ENCODE measurements at places on chromosomes 2 and 18.

DNA sequence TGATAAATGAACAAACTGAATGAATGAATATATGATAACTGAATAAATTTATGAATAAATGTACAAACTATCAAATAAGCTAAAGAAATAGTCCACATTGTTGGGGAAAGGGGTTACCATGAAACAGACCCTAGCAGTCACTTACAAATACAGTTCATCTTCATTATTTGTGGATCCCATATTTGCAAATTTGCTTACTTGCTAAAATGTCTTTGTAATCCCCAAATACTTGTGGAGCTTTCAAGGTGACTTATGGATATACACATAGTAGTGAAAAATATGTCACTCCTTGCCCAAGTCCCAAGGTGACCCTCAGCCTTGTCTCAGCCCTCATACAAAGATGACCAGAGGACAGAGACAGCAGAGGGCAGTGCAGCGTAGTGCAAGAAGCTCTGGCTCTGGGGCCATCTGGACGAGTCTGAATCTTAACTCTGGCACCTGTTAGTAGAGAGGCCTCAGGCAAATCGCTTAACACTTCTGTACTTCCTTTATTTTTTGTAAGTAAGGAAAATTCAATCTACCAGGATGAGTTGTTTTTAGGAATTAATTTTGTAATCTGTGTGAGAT is 3.1 kb downstream of the PAIP2B start:
- no peak for DNase-seq

DNA sequence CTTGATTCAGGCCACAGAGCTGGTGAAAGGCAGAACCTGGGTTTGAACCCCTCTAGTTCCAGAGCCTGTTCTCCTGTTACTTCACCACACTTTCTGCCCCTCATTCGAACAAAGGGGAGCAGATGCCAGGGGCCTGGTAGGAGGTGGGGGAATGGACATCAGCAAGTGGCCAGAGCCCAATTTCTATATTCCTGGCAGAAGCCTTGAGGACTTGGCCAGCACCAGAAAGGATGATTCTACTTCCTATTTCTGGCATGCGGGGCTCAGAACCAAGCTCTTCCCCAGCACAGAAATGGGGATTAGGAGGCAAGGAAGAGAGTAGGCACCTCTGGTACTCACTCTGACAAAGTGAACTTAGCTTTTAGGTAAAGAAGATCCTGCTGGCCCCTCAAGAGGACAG is 49.3 kb downstream of the ADD2 start:
- DNase-seq: no peak

DNA sequence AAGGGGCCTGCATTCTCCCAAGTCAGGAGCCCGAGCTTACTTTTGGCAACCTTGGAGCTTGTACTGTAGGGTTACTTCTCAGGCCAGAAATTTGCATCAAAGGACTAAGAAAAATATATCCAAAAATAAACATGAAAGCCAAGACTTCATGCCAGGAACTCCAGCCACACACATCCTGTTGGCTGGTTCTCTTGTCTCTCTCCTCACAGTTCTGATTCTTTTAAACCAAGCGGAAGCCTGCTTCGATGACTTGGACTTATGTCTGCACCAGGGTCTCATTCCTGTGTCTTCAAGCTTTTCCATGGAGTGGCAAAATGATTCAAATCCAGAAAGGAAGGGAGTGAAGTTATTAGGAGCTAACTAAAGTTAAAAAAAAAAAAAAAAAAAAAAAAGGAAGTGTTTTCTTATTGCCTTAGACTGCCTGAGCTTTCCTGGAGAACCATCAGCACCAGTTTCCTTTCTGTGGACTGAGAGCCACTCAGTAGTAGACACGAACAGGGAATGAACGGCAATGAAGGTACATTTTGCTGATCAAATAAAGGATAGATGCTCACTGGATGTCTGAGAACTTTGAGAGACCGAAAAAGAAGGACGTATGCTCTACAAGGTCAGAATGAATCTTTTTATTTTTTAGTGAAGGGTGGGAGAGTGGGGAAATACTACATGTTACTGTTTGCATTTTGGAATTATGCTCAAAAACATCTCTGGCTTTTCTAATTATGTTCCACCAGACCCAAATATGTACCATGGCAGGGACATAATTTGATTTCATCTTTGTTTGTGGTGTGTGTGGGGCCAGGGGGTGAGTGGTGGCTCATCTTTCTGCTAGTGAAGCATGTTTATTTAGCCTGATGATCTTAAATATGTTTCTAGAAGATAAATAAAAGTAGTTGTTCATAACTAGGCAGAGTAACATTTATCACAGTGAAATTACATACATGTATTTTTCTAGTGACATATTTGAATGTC is 86.0 kb downstream of the RAPGEF4 start:
- DNase-seq: no peak

GRCh38 chr18:76823587-76824011 is 1.2 kb downstream of the ZNF236 start:
- no peak for DNase-seq

DNA sequence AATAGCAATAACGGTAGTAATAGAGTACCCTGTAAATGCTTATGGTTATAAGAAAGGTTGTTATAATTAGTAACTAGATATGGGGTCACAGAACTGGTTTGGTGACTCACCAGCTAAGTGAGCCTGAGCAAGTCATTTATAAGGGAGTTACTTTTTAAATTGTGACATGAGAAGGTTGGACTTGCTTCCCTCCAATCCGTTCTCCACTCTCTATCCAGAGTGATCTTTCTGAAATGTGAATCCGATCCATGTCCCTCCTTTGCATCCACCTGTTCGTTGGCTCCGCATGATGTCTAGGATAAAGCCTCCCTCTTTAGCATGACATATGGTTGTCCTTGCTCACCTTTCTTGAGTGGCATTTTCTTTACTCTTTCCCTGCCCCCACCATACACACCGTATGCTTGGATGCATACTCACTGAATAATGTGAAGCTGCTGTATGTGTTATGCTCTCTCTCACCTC is 83.1 kb downstream of the CDC42EP3 start:
- no peak for DNase-seq

DNA sequence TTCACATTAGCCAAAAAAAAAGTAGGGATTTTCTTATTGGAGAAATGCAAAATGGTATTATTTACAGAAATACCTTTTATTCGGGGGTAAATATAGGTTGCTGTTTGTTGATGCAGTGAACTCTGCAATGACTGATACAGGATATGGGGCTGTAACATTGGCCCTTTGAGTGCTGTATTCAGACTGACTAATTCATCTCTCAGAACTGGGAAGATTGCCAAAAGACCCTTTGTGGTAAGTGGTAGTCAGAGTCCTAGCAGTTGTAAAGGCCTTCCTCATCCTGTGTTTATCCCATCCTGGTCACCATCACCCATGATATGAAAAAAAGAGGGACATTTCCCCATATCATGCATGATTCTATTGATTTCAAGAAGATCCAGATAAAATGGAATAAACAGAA is 14.0 kb upstream of the DCC start:
- DNase-seq: no peak

DNA sequence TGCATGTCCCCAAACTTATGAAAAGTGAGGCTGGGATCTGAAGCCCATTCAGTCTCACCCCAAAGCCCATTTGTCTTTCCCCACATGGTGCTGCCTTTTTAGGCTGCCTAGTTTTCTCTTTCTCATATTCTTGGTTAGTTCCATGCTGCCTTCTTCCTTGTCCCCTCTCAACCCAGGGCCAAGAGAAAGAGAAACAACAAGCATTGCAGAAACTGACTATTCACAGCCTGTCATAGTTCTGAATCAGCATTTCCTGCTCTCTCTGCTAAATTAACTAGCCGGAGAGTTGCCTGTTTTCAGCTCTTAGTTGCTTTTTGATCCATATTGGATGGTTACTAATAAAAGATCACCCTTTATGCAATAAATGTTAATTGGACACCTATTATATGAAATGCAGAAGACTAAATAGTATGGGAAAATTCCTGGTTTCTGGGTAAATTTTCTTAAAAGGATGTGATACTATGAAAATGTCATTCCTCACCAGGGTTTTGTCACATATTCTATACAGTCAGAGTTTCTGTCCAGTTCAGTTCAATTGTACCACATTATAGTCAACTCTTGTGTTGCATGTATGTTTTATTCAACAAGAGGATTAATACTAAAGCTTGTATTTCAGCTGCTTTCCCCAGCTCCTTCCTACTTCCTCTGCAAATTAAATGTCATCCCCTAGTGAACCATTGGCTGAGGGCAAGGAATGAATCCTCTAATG is 246.5 kb downstream of the GALR1 start:
- DNase-seq: no peak

- DNase-seq: no peak
These were observed 401.9 kb downstream of the LRP1B start for GRCh38 chr2:141728886-141729285.

GRCh38 chr2:166792808-166793207 is 95.5 kb upstream of the XIRP2 start:
- no peak for DNase-seq

GRCh38 chr2:195985741-195986140 is 82.9 kb downstream of the DNAH7 start:
- DNase-seq: no peak

GRCh38 chr18:62832282-62832681 is 116.9 kb downstream of the PHLPP1 start:
- DNase-seq: no peak

- no peak for DNase-seq
These were observed 57.9 kb downstream of the CDH7 start for GRCh38 chr18:65808759-65809158.

DNA sequence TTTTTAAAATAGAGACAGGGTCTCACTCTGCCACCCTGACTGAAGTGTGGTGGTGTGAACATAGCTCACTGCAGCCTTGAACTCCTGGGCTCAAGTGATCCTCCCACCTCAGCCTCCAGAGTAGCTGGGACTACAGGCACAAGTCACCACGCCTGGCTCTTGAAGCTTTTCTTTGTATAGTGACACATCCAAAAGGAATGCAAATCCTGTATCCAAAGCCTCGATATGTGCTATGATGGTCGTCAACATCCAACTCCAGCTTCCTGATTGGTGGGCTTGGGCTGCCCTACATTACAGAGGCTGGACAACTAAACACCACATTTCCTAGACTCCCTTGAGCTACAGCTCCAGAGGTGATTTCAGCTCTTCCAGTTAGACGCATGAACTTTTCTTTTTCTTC is 101.7 kb upstream of the PGAP1 start:
- DNase-seq: no peak

GRCh38 chr2:132953771-132954170 is 283.8 kb upstream of the LYPD1 start:
- no peak for DNase-seq

DNA sequence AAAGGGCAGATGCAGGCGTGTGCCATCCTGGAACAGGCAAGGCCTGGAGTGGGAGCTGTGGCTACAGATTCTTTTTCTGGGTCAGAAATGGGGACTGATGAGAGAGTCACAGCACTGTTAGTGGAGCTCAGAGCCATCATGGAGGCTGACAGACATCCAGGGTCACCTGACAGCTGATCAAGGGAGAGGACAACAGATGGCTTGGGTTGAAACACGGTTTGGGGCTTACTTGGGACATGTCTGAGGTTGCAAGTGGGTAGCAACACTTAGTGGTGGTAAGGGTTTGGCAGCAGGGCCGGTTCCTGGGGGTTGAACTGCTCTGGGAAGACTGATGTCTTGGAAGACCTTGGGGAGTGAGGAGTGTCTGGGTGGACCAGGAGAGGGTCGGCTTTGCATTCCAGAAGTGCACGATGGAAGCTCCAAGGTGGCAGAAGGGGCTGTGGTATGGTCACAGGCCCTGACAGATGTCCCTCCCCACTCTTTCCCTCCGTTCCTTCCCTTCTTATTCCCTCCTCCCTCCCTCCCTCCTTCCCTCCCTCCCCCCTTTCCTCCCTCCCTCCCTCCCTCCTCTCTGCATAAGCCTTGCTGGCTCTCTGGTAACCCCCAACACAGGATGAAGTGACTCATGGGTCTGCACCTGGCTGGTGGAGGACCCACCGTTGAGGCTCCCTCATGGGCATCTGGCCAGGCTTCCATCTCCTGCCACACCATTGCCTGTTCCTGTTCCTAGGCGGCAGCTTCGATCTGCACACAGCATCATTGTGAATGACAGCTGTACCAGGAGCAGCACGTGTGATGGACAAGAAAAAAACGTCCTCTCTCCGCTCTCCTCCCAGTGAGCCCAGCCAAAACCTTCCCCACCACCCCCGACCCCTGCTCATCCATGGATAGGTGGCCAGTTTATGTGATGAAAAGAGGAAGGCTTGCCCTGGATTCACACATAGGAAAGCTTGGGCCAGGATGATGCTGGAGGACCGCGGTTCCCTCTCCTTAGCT is 63.8 kb upstream of the RPL31 start:
- no peak for DNase-seq

GRCh38 chr2:24336811-24337210 is 23.5 kb downstream of the ITSN2 start:
- no peak for DNase-seq

DNA sequence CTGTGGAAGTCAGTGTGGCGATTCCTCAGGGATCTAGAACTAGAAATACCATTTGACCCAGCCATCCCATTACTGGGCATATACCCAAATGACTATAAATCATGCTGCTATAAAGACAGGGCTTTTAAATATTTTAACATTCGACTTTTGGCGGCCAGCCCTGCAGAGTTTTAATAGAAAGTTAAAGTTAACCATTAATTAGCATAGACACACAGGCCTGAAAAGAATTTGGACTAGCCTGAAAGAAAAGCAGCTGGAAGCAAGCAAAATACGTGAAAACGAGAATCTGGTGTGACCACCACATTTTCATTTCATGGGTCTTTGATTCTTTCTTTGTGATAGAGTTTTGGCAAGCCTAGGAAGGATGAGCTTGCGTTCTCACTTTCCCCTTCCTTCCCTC is 184.0 kb downstream of the SCG2 start:
- no peak for DNase-seq

GRCh38 chr18:35808796-35809195 is 163.7 kb upstream of the RMP24 start:
- no peak for DNase-seq

DNA sequence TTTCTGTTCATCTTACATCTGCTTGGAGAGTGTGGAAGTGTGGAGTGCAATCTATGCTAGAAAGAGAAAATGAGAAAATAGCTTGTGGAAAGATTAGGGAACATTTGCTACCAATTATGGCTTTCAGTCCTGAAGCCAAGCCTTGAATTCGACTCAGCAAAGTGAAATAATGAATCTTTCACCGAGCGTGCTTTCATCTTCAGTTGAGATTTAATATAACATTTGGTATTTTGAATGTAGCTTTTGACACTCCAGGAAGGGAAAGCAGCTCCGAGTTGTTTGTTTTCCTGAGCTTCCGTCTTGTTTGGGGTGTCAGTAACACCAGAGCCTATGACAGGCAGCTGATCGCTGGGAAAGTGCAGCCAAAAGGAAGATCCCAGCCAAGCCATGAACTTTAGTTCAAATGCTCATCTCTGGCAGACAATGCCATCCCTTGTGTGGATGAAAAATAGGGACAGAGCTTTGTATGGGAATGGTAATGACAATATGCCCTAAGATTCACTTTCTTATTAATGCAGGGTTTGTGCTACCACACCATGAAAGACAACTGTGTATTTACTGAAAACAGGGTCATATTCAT is 25.0 kb upstream of the PHLPP1 start:
- DNase-seq: no peak

DNA sequence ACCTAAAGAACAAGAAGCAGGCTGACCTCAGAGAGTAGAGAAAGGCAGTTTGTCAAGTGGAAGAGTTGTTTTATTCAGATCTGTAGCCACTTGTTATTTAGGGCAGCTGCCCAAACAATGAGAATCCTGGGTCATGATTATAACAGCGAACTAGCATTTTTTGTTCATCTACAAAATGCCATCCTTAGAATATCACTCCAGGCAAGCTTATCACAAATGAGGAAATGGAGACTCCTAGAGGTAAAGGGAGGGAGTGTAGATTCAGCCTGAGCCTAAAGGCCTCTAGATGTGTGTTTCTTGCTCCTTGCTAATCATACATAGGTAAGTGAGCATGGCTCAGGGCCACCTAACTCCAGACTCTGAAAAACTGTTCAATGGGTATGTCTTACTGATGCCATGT is 126.1 kb downstream of the HNMT start:
- DNase-seq: no peak

Measured in right renal cortex interstitium (tissue), 3 donors.